ENCODE measurements at places on chromosomes 12 and 14.
A peak's percentile ranks its signal among the peaks of the same experiment; 100 is the strongest.

DNA sequence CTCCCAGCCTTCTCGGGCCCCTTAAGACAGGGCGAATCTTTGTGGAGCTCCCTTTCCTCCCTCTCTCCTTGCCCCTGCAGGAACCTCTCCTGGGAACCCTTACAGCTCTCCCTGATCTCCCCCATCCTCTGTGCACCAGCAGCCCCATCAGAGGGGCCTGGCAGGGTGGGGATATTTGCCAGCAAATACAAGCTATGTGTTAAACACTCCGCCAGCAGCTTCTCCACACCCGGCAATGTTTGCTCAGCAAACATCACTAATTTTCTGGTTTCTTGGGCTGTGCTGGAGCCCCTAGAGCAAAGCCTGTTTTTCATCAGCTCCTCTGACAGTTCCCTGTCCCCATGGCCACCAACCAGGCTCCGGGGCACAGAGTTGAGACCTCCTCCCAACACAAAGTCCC lies 147.5 kb upstream of the LHX5 start:
- DNase-seq: no peak

- DNase-seq: no peak
Measured at GRCh38 chr12:97957109-97957508, 494.5 kb downstream of the RMST start.

GRCh38 chr12:49674318-49674981 lies 32.8 kb downstream of the FMNL3 start:
- no peak for DNase-seq

DNA sequence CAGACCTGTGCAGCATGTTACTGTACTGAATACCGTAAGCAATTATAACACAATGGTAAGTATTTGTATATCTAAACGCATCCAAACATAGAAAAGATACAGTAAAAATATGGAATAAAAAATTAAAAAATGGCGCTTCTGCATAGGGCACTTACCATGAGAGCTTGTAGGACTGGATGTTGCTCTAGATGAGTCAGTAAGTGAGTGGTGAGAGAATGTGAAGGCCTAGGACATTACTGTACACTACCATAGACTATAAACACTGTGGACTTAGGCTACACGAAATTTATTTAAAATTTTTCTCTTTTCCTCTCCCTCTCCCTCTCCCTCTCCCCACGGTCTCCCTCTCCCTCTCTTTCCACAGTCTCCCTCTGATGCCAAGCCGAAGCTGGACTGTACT lies 194.5 kb upstream of the CDKN3 start:
- no peak for DNase-seq

DNA sequence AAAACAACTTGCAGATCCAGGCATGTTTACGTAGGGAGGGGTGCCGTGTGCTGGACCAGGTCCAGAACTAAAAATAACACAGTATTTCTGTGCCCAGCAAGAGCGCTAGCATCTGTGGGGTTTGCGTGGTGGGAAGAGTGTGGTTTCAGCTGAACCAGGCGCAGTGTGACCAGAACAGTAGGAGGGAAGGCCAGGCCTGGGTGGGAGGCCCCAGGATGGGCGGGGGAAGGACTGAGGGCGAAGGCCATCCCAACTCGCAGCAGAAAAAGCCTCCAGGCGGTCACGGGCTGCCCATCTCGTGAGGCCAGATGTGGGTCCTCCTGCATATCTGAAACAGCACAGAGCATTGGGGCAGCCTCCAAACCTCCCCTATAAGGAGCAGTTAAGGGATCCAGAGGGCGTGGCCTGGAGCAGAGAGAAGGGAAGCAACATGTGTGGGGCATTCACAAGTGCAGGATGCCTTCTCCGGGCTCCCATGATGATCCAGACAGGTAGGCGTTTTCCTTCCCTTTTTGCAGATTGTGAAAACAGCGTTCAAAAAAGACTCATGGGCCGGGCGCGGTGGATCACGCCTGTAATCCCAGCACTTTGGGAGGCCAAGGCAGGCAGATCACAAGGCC lies 17.8 kb upstream of the CD9 start:
- DNase-seq: no peak

- DNase-seq: no peak
Measured at GRCh38 chr12:48882972-48883304, 17.3 kb upstream of the RND1 start.

DNA sequence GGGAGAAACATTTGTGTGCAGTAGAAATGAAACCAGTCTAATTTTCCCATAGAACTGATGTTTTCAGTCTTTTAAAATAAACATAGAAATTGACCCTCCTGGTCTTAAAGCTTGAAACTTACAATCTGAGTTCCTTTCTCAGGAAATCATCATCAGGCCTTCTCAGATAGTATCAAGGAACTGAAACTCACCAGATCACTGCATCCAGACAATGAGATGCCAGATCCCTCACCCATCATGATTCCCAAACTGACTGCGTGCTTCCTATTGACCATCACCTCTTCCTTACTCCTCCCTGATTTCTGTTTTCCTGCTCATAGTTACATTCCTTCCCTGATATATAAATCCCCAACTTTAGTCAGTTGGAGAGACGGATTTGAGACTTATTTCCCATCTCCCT lies 195.0 kb upstream of the AMIGO2 start:
- no peak for DNase-seq

- DNase-seq: no peak
Measured at GRCh38 chr14:31059152-31059924, 33.2 kb upstream of the STRN3 start.

DNA sequence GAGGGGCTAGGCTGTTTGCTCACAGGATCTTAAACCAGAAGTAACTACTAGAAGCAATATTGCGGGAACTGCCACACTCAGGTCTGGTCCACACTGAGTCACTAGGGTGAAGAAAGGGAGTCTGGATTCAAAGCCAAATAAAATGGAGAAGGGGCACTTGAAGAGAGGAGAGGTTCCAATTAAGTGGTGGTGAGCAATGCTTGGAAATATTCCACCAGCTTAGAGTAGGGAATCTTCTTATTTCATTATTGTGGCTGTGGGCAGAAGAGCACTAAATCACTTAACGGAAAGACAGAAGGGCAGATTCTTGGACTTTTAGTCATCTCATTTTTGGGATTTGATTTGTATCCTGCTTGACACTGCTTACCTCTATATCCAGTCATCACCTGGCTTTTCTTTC lies 48.6 kb upstream of the PPP1R12A start:
- DNase-seq: no peak

- DNase-seq: no peak
Measured at GRCh38 chr12:89800435-89800834, 91.8 kb upstream of the ATP2B1 start.

DNA sequence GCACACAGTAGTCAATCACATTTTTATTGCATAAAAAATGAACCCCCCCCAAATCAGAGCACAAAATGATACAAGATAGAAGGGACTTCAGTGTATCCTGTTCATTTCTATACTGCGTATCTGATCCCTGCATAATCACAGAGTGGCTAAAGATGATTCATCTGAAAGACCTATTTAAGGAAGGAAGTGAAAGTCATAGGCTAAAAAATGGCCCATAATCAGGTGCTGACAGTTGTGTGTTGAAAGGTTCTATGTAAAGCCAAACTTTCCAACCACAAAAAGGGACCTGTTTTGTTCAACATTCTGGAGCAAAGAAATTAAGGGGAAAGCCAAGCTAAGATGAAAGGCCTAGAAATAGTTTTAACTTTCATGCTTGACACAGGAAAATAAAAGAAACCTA lies 147.8 kb upstream of the ATP2B1 start:
- DNase-seq: no peak

DNA sequence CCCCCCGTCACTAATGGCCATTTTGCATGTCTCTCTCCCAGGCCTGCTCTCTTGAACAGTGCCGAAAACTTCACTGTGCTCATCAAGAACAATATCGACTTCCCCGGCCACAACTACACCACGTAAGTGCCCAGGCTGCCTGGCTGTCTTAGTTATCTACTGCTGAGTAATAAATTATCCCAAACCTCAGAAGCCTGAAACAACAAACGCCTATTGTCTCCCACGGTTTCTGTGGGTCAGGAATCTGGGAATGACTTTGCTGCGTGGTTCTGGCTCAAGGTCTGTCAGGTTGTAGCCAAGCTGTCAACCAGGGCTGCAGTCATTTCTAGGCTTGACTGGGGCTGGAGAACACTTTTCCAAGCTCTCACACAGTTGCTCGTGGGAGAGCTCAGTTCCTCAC lies 32.6 kb downstream of the P2RX7 start:
- no peak for DNase-seq

DNA sequence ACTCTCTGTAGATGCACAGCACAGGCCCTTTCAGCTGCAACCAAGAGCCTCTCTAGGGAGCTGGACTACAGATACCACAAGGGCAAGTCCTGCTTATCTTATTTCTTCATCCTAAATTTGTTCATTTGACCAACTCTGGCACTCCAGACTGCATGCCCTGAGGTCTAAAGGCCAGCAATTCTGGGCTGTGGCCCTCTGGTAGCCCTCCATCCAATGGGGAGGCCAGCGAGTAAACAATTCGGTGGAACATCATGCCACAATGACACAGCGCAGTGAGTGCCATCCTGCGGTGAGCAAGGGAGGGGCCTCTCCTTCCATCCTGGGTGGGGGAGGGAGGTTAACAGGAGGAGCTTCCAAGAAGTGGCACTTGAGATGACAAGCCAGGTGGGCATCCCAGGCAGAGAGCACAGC lies 652 bp upstream of the SELPLG start:
- DNase-seq: no peak

- no peak for DNase-seq
Measured at GRCh38 chr12:121794534-121795033, 1.1 kb upstream of the RHOF start.

GRCh38 chr14:98878282-98878681 lies 393.7 kb downstream of the BCL11B start:
- DNase-seq: no peak

GRCh38 chr12:16881986-16882570 lies 276.1 kb upstream of the LMO3 start:
- DNase-seq: no peak

GRCh38 chr14:61280526-61281185 lies 482 bp downstream of the TMEM30B start:
- peak; percentile 70 for DNase-seq

- no peak for DNase-seq
Measured at GRCh38 chr12:72074956-72075355, 136.3 kb downstream of the TPH2 start.

DNA sequence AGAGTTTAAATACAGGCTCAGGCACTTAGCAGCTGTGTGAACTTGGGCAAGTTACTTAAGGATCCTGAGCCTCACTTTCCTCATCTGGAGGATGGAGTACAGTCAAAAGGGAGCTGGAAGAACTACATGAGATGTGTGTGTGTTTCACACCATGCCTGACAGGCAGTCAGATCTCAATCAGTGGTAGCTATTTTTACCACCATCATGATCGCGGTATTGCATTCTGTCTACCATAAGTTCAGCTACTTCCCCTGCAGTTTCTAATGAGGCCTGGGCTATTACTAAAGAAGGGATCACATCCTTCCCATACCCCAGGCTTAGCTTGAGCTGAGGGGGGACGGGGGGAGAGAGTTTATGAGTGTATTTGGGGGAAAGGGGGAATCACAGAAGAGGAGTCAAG lies 7.0 kb downstream of the AQP6 start:
- no peak for DNase-seq

GRCh38 chr12:104784592-104784991 lies 173.5 kb downstream of the SLC41A2 start:
- no peak for DNase-seq

- DNase-seq: peak; percentile 8
Measured at GRCh38 chr12:68317047-68317667, 15.0 kb downstream of the MDM1 start.

All from activated T-helper 1 cell treated with Interleukin-2 at 50 U/mL for 16 hours (primary cell).